ENCODE measurements at places on chromosomes 11 and 22. TPM values are rescaled to one million over a fixed set of nuclear protein-coding genes. Genes with fewer than 3 reads are reported as not detected.

Gene NCF4
- total RNA-seq = 10.2 TPM

Gene HTR3B
- not detected for total RNA-seq

DNA sequence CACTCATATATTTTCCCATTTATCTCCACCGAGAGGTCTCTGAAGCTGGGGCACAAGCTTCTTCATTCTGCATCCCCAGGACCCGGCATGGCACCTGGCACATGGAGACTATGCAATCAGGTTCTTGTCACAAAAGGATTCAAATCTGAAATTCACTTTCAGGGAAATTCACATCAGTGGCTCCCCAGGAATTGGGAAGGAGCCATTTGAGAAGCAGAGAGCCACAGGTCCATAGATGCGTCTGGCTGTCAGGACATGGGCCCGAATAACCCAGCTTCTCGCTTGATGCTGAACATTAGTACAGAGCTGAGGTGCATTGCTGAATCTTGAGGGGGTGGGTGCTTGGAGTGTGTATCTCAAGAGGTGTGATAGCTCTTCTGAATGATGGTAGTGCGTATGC, 82.5 kb downstream of the TSPAN18 start:
- DNase-seq = no peak

GRCh38 chr11:132944569-132944944, 587.7 kb downstream of the OPCML start:
- DNase-seq = no peak

- DNase-seq = no peak
Observed at GRCh38 chr11:109423466-109424190, 1.6 kb downstream of the C11orf87 start.
